ENCODE measurements at places on chromosomes 7 and 10. TPM values are rescaled to one million over a fixed set of nuclear protein-coding genes. Genes with fewer than 3 reads are reported as not detected.

LIPK gene
- not detected for total RNA-seq

CNPY1 gene
- total RNA-seq: not detected

- DNase-seq: peak; percentile 64
These were observed 137.3 kb upstream of the ZMIZ1 start for GRCh38 chr10:78931321-78932053.

- no peak for DNase-seq
These were observed 69.8 kb downstream of the CDK6 start for GRCh38 chr7:92766461-92767003.

GRCh38 chr10:116157485-116157884 lies 115.5 kb downstream of the GFRA1 start:
- no peak for DNase-seq

GRCh38 chr10:36198322-36198721 lies 556.2 kb upstream of the FZD8 start:
- no peak for DNase-seq

DNA sequence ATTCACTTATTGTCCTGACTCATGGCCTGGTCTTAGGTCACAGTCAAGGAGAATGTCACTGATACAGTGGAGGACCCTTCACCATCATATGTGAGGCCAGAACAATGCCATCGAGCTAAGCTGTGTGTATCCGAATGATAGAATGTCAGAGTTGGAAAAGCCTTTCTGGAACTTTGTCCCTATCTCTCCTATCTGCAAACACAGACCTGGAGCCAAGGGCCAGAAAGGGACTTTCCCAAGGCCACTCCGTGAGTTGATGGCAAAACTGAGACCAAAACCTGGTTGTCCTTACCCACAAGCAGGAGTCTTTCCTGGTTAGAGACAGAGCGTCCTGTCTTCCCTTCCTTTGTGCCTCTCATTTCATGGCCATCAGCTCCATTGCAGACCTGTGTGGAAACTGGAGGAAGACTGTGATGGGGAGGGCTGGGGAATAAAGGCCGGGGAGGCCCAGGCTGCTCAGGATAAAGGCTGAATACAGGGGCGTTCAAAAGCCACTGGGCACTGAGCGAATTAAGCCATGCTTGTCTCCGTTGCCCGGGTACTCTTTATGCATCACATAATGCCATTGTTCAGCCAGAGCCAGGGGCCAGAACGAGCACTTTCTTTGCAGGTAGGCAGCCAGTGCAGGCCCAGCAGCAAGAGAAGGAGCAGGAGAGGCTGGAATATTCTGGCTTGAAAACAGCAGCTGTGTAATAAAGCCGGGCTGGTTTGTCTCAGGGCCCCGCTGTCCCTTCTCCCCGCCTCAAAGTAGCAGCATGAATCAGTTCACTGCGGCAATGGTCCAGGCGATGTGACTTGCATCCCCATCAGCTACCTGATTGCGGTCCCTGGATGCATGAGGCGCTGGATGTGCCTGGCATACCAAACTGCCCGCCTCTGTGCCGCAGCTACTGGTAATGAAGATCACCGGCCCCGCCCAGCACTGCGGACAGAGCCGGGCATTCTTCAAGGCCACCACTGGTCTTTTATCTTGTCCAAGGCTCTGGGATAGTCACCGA lies 143.0 kb downstream of the RPS24 start:
- DNase-seq: no peak

ICA1 gene
- 54.9 TPM for total RNA-seq

- DNase-seq: peak; percentile 56
These were observed 26.2 kb downstream of the ABLIM1 start for GRCh38 chr10:114631666-114632417.

GRCh38 chr10:36780158-36780557 lies 345.2 kb upstream of the ANKRD30A start:
- DNase-seq: no peak

ANXA8 gene
- not detected for total RNA-seq

GRCh38 chr7:134669845-134670373 lies 23.3 kb downstream of the BPGM start:
- DNase-seq: no peak

- no peak for DNase-seq
These were observed 50.1 kb upstream of the LMTK2 start for GRCh38 chr7:98056580-98056979.
